Left cardiac atrium (tissue), 4 donors: ENCODE measurements at places on chromosomes 13 and 19. TPM values are rescaled to one million over a fixed set of nuclear protein-coding genes. Genes with fewer than 3 reads are reported as not detected.
A peak's percentile ranks its signal among the peaks of the same experiment; 100 is the strongest.

C19orf81 gene
- 2.0 TPM for total RNA-seq

PCP2 gene
- total RNA-seq = not detected

EXOC3L2 gene
- 1.9 TPM for total RNA-seq

ZIM2 gene
- not detected for total RNA-seq

KRI1 gene
- total RNA-seq = 15.0 TPM

ZNF560 gene
- total RNA-seq = not detected

QPCTL gene
- total RNA-seq = 3.2 TPM

C19orf85 gene
- total RNA-seq = not detected

PRDX2 gene
- 629 TPM for total RNA-seq

ACP7 gene
- total RNA-seq = not detected

LGALS7B gene
- total RNA-seq = not detected

CEACAM21 gene
- total RNA-seq = 1.2 TPM

ELSPBP1 gene
- not detected for total RNA-seq

NCAN gene
- not detected for total RNA-seq

DNA sequence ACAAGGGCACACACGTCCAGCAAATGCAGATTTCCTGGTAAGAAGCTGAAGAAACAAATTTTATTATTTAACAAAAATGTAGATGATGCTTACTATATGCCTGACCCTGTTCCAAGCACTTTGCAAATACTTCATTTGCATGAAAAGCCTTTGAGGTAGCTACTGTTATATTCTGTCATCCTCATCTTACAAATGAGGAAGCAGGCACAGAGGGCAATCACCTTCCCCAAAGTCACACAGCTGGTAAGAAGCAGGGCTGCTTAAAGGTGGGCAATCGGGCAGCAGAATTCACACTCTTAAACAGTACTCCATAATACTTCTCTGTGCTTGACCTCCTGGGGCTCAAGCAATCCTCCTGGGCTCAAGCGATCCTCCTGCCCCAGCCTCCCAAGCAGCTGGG lies 18.3 kb upstream of the PNMA8C start:
- no peak for DNase-seq

DNA sequence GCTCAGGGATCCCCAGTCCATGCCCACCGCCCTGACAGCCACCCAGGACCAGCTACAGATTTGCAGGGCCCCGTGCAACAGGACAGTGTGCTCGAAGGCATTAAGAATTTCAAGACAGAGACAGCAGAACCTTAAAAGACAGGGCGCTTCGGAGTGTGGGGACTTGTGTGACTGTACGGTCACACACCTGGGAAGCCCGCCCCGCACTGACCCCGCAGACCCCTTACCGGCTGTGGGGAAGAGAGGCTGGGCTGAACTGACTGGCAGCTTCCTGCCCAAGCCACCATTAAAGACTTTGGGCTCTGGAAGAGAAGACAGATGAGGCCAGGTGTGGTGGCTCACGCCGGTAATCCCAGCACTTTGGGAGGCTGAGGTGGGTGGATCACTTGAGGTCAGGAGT lies 14.4 kb downstream of the STAP2 start:
- DNase-seq = no peak

DNA sequence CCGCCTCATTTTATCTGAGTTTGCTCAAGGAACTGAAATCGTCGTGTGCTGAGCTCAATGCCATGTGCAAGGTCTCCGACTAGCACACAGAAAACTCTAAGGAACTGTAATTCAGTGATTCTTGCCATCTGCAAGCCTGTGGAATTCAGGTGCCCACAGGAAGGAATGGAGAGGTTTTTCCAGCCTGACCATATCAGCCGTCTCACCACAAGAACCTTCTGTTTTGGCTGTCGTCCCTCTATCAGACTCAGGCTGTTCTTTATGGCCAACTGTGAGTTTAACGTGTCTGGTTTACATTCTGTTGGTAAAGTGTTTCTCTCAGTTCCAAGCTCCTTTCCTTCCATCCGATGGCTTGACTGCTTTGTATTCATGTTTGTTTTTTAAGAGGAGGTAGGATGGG lies 293.5 kb downstream of the SPRY2 start:
- no peak for DNase-seq

DNA sequence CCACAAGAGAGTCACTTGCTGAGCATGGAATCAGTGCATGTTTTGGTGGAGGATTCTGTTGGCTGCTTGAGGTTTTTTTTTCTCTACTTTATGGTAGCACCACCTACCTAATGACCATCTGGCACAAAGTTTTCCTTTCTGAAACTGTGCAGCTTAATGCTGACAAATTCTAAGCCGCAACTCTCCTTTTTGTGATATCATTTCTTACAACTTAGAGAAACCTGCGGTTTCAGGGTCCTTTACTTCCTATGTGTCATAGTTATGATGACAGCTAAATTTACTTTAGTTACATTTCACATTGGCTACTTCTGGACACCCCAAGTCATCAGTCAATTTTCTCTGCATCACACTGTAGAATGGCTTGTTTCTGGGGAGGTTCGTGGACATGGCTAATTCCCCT lies 115.4 kb upstream of the TMTC4 start:
- DNase-seq = no peak

- DNase-seq = no peak
These were observed 303.5 kb downstream of the TBC1D4 start for GRCh38 chr13:75178436-75178835.

GRCh38 chr19:17647071-17648020 lies 40.8 kb downstream of the UNC13A start:
- DNase-seq = no peak

GRCh38 chr19:6587998-6588507 lies 2.9 kb downstream of the CD70 start:
- DNase-seq = no peak

DNA sequence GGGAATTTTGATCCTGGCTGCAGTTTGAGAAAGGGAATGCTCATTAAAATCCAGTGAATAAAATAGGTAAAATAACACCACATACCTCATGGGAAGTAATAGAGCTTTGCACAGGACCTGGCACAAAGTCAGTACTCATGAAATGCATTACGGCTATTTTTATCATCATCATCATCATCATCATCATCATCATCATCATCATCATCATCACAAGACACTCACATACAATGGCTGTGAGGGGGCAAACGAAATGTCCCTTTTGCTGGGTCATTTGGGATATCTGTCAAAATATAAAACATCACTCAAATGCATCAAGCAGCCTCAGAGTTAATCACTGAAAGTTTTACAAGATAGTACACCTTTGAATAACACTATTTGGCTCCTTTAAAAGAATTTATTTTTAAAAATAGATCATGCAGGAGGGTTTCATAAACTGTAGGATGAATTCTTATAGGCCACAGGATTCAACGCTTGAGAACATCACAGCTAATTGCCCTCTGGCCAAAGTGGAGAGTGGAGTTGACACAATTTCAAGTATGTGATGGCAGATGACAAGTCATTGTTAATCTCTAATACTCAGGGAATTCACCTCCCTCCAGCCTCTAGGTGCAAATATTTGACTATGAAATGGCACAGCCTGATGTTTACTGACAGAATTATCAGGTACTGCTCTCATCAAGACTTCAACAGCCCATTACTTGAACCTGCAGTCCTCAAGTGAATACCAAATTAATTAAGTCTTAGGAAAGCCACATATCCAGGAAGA lies 14.2 kb upstream of the ZNF599 start:
- DNase-seq = no peak

- peak; percentile 94 for DNase-seq
These were observed at the start of gene ZNF607 for GRCh38 chr19:37719111-37719926. TSS of gene ZNF607 (minus strand) at chr19:37719761. CDS start at chr19:37711618, 8,143 bp downstream.

GRCh38 chr13:45055902-45056648 lies 64.2 kb upstream of the GTF2F2 start:
- peak; percentile 25 for DNase-seq

DNA sequence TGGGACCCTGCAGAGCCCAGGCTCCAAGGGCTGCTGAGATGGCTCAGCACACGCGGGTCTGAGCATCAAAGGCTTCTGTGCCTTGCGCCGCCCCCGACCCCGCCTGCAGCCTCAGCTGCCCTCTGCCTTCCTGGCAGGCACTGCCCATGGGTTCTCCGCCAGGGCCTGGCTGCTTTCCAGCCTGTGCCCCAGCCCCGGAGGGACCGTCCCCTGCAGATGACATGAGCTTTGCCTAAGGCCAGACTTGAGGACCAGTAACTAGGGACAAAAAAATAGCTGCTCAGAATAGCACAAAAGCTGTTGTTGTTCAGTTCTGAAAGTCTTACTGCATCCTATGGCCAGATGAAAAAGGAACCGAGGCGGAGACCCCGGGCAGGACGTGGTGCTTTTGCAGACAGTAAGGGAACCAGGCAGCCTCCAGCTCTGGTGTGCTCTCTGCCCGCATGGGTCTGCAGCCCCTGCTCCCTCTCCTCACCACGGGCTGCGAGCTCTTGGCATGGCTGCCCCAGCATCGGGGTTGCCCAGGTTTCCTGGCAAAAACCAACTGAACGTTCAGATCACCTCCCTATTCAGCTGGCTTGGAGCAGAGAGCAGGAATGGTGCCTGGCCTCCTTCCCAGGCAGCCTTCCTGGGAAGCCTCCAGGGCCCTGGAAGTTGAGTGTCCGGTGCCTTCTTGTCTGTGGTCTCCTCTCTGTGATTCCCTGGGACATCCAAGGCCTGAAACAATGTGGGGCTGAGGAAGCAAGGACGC lies 12.5 kb upstream of the CFAP97D2 start:
- no peak for DNase-seq

GRCh38 chr13:112134391-112135075 lies 67.6 kb downstream of the SOX1 start:
- no peak for DNase-seq

DNA sequence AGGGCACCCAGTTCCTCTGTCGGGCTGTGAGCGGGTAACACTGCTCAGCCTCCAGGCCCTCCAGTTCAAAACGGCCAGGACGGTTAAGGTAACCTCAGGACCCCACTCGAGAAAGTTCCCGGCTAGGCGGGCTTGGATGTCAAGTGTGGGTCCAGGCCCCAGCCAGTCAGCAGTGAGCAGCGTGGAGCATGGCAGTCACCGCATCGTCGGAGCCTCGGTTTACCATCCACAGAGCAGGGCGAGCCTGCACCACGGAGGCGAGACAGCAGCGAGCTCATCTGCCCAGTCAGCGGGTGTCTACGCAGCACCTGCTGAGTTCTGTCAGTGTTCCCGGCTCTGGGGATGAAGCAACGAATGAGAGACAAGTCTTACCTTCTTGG lies 8.0 kb upstream of the CNOT3 start:
- DNase-seq = no peak

- no peak for DNase-seq
These were observed 505.1 kb downstream of the IRS2 start for GRCh38 chr13:109281017-109281902.

DNA sequence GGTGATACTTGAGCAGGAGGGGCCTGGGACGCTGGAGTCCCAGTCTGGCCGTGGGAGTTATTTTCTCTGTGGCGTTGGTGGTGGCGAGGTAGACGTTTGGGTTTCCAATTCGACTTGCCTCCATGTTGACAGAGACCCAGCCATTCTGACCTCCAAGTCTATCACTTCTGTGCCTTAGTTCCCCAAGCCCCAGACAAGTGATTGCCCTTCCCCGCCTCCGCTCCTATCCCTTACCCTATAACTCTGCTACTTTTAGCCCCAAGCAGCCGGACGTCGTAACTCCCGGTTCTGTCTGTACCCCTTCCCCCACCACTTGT lies 549 bp downstream of the TIMM50 start:
- DNase-seq = no peak

DNA sequence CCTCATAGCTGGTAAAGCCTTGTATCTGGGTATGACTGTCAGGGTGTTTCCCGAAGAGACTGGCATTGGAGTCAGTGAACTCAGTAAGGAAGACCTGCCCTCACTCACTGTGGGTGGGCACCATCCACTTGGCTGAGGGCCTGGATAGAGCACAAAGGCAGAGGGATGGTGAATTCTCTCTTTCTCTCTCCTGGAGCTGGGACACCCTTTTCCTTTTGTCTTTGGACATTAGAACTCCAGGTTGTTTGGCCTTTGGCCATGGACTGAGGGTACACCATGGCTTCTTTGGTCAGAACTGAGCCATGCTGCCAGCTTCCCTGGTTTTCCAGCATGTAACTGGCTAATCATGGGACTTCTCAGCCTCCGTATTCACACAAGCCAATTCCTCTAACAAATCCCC lies 4.6 kb upstream of the CEACAM1 start:
- no peak for DNase-seq

GRCh38 chr19:35080613-35081170 lies 34.9 kb upstream of the FXYD3 start:
- no peak for DNase-seq

DNA sequence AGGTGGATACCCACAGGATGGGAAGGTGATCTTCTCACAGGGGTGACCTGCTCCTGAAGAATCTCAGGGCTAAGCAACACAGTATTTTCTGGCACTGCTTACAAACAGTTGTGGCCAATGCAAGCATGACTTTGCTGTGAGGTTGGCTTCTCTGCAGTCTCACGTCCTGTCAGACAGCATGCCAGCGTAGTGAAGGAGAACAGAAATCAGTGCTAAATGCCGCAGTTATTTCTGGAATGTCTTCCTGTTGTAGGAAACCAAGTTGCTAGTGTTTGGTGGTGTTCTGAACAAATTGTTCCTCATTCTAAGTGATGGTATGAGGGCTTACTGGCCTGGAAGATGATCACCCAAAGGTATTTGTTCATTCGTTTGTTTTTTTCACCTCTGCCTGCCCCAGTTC lies 320.1 kb downstream of the MTUS2 start:
- peak; percentile 29 for DNase-seq

DNA sequence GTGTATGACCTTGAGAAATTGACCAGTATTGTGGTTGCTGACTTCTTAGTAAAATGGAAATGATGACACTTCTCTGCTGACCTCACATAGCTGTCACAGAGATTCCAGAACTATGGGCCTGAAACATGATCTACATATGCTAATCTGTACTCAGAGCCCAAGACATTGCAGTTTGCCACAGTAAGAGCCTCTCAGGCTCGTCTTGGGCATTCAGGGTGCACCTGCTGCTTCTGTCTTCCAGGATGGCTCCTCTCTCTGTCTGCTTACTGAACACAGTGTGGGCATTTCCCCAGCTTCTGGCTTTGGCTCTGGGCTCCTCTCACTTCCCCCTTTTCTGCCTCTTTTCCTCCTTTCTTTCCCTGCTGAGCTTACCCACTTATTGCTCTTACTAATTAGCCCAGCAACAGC lies 22.3 kb upstream of the SLC46A3 start:
- no peak for DNase-seq

DNA sequence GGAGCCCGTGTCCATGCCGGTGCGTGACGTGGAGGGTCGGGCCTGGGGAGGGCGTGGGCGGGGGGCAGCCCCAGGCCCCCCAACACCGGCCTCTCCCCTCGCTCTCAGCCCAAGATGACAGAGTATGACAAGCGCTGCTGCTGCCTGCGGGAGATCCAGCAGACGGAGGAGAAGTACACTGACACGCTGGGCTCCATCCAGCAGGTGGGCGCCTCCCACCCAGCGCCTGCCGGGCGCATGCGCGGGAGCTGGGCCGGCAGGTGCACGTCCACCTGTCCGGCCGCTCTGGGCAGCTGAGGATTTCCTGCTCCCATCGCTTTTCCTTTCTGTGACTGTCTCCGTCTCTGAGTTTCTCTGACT lies 49.8 kb downstream of the VAV1 start:
- DNase-seq = no peak

- no peak for DNase-seq
These were observed 128.7 kb downstream of the FGF14 start for GRCh38 chr13:102273111-102273510.

GRCh38 chr13:25237083-25237482 lies 50.2 kb downstream of the MTMR6 start:
- DNase-seq = no peak
